ENCODE measurements at places on chromosomes 4 and X.

- DNase-seq, result peak; percentile 95
These were observed 15.4 kb upstream of the TBC1D19 start for GRCh38 chr4:26568446-26568994.

DNA sequence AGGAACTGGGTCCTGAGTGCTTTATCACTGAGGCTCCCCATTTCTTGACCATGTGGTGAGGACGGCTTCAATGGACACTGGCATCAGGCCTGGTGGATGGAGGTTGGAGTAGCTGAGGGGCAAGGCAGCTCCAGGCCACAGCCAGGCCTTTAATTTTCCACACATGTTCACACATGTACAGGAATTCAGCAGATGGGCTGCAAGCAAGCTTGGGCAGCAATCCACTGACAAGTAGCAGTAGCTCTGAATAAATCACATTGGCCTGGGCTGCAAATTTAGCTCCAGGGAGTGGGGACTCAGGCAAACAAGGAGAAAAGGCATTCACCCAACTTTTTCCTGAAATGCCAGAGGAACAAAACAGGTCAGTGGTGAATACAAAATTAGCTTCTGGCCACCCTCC lies 107.8 kb upstream of the SCML1 start:
- no peak for DNase-seq

DNA sequence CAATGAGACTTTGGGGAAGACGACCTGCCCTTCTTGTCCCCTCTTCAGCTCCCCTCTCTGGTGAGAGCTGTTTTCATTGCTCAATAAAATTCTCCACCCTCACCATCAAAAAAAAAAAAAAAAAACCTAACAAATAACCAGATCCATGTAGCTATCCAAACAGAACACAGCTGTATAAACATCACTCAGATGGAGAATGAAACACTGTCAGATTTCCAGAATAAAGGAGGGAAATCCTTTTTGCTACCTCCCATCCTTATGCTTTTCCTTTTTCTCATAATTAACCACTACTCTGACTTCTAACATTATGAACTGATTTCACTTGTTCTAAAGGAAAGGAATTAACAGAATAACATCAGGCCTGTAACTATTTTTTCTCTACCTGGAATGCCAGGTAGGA lies 155.6 kb downstream of the PPP4R3C start:
- no peak for DNase-seq

- DNase-seq, result no peak
These were observed 877 bp downstream of the JAKMIP1 start for GRCh38 chr4:6199422-6199921.

DNA sequence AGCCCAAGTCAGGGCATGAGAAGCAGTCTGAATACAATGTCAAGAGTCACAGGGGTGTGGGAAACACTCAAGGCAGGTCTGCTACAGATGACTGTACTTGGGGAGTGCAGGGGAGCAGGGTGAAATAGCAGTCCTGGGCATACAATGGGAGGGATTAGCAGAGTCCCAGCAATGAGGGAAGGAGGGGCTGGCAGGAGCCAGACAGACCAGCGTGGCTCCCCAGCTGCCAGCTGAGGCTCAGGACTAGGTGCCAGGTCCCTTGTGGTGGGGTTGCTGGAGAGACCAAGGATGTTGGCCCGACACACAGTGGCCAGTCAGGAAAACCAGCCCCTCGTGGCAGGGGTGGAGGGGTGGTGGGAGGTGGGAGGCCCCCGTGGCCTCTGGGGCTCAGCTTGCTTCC lies 86.6 kb downstream of the RTL5 start:
- no peak for DNase-seq

DNA sequence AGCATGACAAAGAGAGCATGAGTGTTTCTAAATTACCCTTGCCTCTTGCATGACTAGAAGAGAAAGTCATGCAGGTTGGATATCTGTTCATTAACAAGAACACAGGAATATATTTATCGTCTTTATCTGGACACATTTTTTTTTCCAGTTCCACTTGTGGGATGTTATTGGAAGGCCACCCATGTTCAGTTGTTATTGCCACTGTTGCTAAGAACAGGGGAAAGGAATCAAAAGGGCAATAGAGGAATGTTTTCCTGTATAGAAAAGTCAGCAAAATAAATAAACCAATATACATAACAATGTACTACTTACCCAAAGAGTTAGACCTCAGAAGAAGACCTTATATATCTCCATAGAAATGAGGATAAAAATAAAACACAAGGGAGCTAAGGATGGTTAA lies 270.1 kb downstream of the QDPR start:
- DNase-seq, result no peak

DNA sequence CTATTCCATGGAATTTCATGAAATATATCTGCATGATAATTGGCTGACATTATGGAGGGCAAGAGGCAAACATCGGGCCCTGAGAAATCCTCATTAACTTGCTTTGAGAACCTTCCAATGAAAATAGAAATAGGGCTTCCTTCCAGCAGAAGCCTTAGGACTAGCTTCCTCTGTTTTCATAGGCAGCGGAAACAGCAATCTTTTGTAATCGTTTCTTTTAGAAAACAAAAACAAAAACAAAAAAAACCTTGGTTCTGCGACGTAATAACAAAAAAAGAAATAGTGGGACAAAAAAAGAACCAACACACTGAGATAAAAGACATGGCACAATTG lies 62.9 kb downstream of the GEMIN8 start:
- no peak for DNase-seq

DNA sequence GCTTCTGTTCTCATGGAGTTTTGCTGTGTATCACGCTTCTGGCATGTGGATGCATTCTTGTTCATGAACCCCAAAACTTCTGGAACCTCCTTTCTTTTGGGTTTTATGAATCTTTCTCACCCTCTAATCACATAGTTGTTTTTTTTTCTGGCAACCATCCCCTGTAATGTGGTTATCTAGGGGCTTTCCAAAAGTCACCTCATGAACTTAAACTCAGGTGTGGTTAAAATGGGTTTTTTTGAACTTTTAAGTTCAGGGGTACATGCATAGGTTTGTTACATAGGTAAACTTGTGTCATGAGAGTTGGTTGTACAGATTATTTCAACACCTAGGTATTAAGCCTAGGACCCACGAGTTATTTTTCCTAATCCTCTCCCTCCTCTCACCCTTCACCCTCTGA lies 1099.4 kb upstream of the SLIT2 start:
- DNase-seq, result no peak

DNA sequence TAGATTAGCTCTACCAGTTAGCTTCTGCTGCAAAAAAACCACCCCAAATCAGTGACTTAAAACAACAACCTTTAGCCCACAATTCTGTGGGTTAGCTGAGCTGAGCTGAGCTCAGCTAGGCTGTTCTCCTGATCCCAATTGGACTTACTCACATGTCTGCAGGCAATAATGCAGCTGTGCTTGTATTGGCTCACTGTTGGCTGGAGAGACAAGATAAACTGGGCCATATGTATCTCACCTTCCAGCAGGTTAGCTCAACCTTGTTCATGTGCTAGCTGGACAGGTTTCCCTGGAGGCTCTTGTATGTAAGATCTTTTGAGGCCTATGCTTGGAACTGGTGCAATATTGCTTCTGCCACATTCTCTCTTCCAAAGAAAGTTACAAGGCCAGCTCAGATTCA lies 261.5 kb upstream of the ADGRL3 start:
- DNase-seq, result no peak

GRCh38 chr4:120156120-120156718 lies 89.6 kb upstream of the MAD2L1 start:
- DNase-seq, result peak; percentile 55

- DNase-seq, result peak; percentile 50
These were observed 105.5 kb downstream of the PRRG1 start for GRCh38 chrX:37454537-37455285.

- no peak for DNase-seq
These were observed 141.3 kb upstream of the NALF2 start for GRCh38 chrX:69362856-69363255.

GRCh38 chr4:83561381-83561780 lies 25.5 kb downstream of the GPAT3 start:
- DNase-seq, result no peak

GRCh38 chrX:5746231-5746630 lies 482.4 kb downstream of the NLGN4X start:
- no peak for DNase-seq

- DNase-seq, result no peak
These were observed 124.1 kb upstream of the WDR1 start for GRCh38 chr4:10240691-10241090.

DNA sequence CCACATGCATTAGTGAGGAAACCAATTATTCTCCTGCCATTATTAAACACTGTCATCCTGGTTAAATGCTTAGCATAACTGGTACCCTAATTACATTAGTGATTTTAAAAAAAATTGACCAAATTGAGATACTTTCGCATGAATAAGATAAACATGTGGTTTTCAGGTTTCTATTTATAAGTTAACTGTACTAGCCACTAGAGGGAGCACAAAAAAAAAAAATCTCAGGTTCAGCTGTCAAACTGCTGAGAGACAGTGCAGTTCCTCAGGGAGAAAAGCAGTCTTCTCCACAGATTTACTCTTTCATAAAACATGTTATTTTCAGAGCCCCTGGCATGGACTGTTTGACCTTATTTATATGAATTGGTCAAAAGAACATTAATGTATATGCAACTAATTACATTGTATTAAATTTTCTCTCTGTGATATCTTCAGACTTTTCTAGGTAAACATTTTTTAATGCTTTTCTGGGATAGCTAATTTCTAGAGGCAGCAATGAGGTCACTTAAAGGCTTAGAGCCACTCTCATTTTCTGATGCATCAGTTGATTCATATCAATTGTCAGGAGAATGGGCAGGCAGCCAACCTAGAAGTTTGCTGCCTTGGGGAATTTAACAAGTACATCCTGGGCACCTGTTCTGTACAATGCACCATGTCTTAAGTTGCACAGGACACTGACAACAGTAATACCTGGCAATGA lies 167.5 kb downstream of the CDS1 start:
- DNase-seq, result peak; percentile 30

GRCh38 chrX:499870-500364 lies 113.2 kb upstream of the PPP2R3B start:
- DNase-seq, result no peak

- no peak for DNase-seq
These were observed 13.7 kb downstream of the RWDD4 start for GRCh38 chr4:183645326-183645725.

- no peak for DNase-seq
These were observed 473.4 kb downstream of the INPP4B start for GRCh38 chr4:142372530-142373260.

DNA sequence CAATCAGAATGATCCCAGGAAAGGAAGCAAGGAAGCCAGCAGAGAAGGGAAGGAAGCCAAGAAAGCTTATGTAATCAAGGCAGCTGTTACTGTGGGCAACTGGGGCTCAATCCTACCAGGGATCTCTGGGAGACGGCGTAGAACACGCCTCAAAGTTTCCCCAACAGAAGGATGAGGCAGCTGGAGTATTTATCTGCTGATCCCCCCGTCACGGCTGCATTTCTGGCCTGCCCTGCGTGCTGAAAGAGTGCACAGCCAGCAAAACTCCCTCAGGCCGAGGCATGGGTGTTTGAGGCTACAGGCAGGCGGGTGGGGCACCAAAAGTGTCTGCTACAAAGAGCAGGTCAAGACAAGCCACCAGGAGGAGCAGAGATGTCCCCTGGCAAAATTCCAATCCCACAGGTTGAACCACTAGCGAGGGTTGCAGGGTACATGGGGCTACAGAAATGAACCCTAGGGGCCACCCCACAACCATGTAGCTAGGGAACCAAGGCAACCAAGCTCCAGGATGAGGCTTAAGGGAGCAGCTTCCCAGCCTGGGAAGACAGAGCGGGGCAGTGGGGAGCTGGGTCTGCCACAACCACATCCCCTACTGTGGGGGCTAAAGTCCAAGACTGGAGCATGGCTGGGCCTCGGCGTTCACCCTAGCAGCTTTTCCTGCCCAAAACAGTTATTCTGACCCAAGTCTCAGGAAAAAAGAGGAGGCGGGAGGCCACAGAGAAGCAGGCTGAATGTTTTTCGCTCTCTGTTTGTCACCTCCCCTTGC lies 113.4 kb downstream of the BCOR start:
- DNase-seq, result no peak

- no peak for DNase-seq
These were observed 28.5 kb upstream of the FGF2 start for GRCh38 chr4:122798101-122798500.

DNA sequence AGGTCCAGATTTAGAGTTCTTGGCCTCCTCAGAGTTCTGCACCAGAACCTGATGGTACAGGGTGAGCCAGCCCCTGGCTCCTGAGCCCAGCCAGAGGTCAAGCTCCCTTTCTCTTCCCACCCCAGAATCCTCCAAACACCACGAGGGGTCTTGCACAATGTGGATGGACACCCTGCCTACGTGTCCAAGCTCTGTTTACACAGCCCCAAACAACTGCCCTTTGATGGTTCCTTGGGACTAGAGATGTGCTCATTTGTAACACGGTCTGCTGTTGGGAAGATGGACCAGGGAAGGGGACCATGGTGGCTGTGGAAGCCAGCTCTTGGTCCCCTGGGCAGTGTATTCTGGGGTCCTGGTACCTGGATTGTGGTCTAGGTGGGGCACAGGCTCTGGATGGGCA lies 40.0 kb upstream of the RPS6KA3 start:
- no peak for DNase-seq

GRCh38 chr4:8642651-8643321 lies 50.2 kb downstream of the CPZ start:
- DNase-seq, result no peak

- no peak for DNase-seq
These were observed 390.0 kb downstream of the GRXCR1 start for GRCh38 chr4:43282534-43282933.

DNA sequence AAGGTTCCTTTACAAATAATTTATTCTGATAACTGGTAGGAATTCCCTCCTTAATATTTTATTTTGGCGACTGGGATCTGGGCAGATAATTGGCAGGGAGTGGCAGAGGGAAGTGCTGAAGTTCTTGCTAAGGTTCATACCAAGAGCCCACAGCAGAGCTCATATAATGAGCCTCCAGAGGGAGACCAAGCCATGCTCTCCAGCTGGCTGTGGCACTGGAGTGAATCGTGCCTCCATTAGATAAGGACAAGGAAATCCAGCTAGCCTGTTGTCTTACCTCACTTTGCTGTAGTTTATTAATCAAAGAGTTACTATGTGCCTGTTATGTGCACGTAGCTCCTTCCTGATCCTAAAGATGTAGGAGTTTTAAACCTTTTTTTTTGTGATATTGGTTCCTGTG lies 1.3 kb downstream of the ASB12 start:
- no peak for DNase-seq

- DNase-seq, result no peak
These were observed 1391.1 kb downstream of the FSTL5 start for GRCh38 chr4:160772668-160773067.

GRCh38 chrX:78322863-78323262 lies 4.5 kb downstream of the CYSLTR1 start:
- DNase-seq, result no peak

- no peak for DNase-seq
These were observed 6.6 kb downstream of the KLHL15 start for GRCh38 chrX:24020306-24020876.

GRCh38 chrX:39527025-39527424 lies 570.7 kb downstream of the BCOR start:
- DNase-seq, result no peak

DNA sequence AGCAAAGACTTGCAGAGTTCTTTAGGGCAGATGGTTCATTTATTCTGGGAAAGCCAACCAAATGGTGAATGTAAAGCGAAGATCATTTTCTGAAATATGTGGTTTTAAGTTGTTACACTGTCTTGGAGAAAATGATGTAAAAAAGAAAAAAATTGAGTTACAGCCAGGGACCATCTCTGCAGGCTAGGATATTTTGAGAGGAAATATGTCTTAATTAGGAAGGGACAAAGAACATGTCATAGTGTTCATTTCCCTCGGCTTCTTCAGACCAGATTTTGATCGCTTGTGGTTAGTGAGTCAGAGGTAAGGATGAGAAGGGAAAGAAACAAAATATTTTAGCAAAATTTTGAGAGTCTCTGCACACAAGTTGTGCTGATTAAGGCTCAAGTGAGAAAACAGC lies 59.0 kb upstream of the C1QTNF7 start:
- no peak for DNase-seq

Measured in kidney capillary endothelial cell (primary cell).